ENCODE measurements at places on chromosomes 2 and 18.

- DNase-seq, result no peak
Measured at GRCh38 chr2:200944467-200945394, 18.7 kb downstream of the ORC2 start.

GRCh38 chr2:88913280-88913679 lies 221.8 kb downstream of the RPIA start:
- DNase-seq, result no peak

DNA sequence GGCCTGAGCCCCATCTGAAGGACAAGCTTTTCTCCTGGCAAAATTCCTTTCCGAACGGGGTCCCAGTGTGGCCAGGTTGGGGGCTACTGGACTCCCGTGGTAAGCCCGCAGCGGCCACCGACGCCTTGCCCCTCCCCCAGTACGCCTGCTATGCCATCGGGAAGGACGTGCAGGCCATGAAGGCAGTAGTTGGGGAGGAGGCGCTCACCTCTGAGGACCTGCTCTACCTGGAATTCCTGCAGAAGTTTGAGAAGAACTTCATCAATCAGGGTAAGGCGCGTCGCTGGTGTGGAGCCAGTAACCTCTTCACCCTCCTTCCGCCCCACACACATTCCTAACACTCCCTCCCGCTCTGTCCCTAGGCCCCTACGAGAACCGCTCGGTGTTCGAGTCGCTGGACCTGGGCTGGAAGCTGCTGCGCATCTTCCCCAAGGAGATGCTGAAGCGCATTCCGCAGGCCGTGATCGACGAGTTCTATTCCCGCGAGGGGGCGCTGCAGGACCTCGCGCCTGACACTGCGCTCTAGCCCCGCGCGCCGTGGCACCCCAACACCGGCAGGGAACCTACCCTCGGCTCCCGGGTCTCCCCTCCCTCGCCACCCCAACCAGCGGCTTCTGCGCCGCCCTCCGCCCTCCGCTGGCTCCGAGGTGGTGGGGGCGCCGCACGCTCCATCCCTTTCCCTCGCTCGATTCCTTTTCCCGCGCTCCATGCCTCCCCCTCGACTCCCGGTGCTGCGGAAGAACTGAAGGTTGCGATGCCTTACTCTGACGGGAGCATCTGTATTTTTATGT lies 13.6 kb upstream of the ANKRD53 start:
- DNase-seq, result peak; percentile 58

DNA sequence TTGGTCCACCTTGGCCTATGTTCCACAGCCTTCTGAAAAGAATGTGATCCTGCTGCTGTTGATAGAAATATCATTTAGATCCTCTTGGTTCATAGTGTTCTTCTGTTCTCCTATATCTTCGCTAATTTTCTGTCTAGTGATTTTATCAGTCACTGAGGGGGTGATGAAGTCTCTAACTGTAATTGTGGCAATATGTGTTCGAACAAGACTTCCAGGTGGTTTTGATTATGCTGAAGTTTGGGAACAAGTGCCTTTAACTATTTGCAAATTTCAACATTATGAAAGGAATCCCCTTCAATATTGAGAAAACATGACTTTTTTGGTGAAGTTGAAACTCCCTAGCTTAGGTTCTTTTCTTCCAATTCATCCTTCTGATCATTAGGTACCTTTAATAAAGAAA lies 140.4 kb downstream of the MTX2 start:
- no peak for DNase-seq

DNA sequence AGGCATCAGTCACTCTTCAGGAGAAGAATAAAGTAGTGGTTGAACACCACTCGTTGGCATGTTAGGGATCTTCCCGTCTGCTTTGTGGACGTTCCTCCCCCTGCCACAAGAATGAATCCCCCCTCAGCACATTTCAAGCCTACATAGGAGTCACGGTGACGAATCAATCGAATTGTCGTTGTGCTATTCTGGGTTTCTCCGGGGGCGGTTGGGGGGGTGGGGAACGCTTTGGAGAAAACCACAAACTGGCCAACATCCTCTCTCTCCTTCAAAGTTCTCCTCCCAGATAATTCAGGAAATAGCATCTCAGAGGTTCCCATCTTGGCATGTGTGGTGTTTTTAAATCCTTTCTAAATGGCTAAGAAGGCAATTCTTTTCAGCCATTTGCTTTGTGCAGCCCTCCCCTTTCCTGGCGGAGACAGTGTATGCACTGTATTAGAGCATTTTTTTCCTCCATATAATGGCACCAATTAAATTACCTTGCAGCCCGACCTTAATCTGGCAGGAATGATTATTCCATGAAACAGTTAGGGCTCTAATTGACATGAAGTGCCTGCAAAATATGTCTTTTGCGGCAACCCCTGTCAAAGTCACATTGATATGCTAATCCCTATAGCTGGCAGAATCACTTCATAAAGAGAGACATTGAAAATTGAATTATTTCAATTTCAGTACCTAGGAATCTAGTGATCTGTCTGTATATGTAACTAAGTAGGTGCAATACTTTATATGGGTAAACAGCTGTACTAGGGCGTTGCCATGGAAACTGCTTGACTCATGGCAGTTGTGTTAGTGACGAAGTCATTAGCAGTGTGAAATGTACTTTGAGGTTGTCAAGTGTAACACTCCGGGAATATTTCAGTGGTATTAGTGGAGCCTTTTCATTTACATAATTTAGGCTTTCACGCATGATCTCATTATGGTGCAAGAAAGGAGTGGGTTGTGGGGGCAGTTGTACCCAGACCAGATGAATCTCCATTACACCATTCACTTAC lies 323.4 kb upstream of the SLC14A2 start:
- DNase-seq, result no peak

- no peak for DNase-seq
Measured at GRCh38 chr18:50559752-50560680, at the start of gene MAPK4. MAPK4 (plus strand) TSS chr18:50560087; CDS start chr18:50663959, 103,872 bp downstream.

GRCh38 chr2:61396005-61396404 lies 74.9 kb downstream of the USP34 start:
- DNase-seq, result no peak

DNA sequence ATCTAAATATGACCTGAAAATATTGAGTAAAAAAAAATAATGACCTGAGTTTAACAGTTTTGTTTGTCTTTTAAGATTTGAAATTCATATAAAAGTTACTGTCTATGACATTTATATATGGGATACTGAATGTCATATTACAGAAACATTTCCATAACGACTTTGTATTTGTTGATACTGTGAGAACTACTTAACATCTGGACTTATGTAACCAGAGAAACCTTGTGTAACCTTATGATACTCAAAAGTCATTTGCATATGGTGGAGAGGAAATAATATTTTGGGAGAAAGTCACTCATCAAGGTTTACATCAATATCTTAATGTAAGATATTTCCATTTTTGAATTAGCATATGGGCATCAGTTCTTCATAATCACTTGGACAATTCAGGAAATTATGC lies 12.6 kb downstream of the MFSD6 start:
- DNase-seq, result no peak

DNA sequence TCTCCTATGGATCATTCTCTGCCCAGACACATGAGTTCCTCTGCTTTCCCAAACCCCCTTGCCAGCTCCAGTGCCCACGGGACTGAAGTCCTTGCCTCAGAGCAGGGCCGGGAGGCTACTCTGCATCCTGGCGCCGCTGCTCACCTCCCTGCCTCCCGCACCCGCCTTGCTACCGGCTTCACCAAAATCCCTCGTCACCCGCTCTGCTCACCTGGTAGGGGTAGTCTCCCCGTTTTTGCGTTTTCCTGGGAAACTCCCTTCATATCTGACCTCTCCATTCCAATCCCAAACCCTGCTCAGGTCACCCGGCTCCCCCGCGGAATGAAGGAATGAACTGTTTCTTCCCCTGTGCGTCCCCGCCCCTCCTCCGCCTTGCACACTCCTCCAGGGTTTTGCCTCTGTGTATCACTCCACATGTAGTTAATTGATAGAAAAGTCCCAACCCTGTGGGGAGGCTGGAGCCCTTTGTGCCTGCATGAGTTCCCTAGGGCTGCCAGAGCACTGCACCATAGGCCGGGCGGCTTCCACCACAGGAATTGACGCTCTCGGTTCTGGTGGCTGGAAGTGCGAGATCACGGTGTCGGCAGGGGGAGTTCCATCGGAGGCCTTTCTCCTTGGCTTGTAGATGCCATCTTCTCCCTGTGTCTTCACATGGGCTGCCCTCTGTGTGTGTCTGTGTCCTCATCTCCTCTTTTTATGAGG lies 2.0 kb upstream of the DGKD start:
- no peak for DNase-seq

DNA sequence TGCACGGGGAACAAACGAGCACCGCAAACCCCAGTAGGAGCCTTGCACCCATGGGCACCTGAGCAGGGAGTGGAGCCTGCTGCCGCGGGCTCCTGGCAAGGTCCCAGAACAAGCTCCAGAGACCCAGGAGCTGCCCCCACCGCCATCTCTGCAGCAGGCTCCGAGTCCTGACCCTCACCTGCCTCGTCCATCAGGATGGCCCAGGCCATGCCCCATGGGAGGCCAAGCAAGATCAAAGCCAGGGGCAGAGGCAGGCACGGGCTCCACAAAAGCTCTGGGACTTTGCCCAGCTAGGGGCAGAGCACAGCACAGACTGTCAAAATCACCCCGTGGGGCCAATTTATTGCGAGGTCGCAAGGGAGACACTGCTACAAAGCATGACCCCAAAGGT lies 43.6 kb downstream of the GPC1 start:
- no peak for DNase-seq

GRCh38 chr2:146189541-146189940 lies 1655.3 kb upstream of the ACVR2A start:
- DNase-seq, result no peak

- DNase-seq, result no peak
Measured at GRCh38 chr18:42156281-42156680, 201.2 kb downstream of the PIK3C3 start.

GRCh38 chr2:27627963-27628766 lies 647 bp downstream of the CCDC121 start:
- DNase-seq, result no peak

- DNase-seq, result peak; percentile 65
Measured at GRCh38 chr2:18520451-18521425, 39.7 kb downstream of the RDH14 start.

DNA sequence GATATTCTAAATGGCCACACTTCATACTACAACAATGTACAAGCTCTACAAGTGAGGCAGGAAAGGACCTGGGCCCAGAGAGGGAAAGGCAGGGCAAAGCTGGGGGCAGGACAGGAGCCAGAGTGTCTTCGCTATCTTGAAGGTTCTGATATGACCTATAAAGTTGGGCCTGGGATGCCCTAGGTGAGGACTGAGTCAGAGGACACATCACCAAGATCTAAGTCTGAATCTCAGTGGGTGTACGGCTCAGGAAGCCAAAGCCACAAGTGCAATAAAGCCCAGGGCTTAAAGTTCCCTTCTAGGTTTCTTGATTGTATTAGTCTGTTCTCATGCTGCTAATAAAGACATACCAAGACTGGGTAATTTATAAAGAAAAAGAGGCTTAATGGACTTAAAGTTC lies 219.1 kb downstream of the ALK start:
- DNase-seq, result no peak

GRCh38 chr2:136131961-136132824 lies 14.2 kb upstream of the CXCR4 start:
- no peak for DNase-seq

- no peak for DNase-seq
Measured at GRCh38 chr2:96306370-96306769, 1.0 kb upstream of the SNRNP200 start.

DNA sequence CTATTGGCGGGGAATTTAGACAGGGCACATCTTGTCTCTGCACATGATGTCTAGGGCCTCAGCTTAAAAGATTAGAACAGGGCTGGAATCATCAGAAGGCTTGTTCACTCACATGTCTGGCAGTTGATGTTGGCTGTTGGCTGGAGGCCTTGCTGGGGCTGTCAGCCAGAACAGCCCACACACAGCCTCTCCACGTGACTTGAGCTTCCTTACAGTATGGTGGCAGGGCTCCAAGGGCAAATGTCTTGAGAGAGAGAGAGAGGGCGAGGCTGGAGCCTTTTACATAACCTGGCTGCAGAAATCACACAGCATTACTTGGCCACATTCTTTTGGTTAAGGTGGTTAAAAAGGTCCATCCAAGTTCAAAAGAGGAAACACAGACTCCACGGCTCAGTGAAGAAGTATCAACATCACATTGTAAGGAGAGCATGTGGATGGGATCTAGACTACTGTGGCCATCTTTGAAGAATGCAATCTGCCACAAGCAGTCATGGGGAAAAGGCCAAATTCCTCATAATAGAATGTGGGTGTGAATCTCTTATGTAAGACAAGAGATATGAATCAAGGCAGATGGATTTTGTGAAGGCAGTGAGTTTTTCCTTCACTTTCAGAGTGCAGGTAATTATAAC lies 30.4 kb downstream of the SRSF7 start:
- no peak for DNase-seq

- DNase-seq, result no peak
Measured at GRCh38 chr18:22624176-22624575, 206.5 kb upstream of the CTAGE1 start.

GRCh38 chr2:239927424-239927981 lies 97.6 kb downstream of the NDUFA10 start:
- DNase-seq, result peak; percentile 41

DNA sequence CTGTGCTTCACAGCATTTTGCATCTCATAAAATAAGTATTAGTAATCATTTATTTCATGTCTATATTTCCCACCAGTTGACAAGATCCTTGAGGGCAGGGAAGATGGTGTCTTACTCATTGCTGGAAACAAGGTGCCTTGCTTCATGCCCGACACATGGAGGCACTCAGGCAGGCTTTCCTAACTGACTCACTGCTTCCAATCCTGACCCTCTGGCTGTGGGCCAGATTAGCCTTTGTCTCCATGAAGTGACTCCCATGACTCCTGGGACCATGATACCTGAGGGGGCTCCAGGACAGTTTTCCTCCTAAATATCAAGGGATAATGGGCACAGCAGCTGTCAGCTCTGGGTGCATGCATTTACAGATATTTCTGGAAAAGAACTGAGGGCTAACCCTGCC lies 275.1 kb downstream of the AGPS start:
- DNase-seq, result no peak

DNA sequence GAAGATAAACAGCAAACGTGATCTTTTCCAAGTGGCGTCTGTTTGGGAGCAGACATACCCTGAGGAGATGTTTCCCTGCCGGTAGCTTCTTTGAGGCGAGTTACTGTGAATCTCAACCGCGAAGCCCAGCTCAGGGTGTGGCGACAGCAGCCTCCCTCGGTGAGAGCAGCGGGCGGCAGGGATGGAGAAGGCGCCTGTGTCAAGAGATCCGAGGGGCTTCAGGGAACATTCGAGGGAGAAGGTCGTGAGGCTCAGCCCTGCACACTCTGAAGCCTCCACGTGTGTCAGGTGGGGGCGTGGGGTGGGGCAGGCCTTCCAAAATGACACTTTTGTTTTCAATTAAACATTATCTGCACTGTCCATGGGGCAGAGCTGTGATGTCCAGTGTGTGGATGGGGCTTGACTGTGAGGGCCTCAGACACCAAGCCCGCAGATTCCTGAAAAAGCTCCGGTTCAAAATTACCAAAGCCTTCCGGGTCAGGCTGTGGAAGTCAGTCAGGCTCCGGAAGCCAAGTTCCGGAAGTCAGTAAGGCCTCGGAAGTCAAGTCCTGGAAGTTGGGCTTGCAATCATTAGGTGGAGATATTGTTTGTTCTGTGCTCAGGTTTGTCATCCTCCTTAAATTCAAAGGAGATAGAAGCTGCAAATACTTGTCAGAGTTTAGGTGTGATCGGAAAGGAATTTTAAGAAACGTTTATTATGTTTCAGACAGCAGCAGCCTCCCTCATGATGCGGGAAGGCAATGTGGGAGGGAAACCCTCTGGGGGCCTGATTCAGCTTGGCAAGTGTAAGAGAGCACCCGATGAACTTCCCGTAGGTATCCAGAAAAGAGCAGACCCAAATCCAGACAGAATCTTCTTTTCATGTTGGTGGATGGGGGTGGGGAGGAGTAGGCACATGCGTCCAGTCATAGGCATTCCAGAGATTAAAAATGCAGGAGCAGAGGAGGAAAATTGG lies 20.7 kb downstream of the SMIM21 start:
- no peak for DNase-seq

- no peak for DNase-seq
Measured at GRCh38 chr18:50163505-50163904, 31.4 kb downstream of the MYO5B start.
